ENCODE measurements at places on chromosomes 2 and 18. TPM values are rescaled to one million over a fixed set of nuclear protein-coding genes. Genes with fewer than 3 reads are reported as not detected.

DNA sequence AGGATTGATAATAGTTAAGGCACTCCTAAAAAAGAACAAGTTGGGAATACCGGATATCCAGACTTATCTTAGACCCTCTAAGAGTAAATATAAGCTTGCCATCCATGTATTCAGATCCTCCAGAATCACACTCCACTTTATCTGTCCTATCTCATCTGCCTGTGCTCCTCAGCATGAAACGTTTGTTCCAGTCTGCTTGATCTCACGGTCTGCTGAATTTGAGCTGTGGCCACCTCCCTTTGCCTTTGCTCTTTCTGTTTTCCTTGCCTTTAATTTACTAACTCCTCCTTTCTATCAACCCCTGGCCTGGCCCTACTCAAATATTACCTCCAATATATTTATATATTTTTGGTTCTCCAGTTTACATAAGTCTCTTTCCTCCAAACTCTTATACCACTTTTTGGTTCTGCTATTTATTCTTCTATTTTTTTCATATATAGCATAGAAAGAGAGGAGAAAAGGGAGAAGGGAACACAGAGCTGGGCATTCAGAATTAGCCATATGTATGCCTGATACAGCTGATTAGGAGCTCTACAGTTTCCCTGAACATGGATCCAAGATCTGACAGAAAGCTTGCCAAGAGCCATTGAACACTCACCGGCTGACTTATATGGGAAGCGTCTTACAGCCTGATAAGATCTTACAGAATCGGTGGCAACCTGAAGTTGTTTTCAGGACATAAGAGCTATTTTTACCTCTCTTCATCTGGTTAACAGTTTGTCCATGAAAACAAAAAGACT is 21.8 kb upstream of the DNAJC27 start:
- no peaks in the 10 kb centered on the region for H3K4me1 ChIP-seq
- no peak overlapping the region for H3K27ac ChIP-seq

- no peak for DNase-seq
- H3K4me1 ChIP-seq: peaks cover 14% of the 10 kb centered on the region
- H3K4me3 ChIP-seq: no peak overlapping the region
- H3K27me3 ChIP-seq: no peaks in the 10 kb centered on the region
- no peak overlapping the region for H3K27ac ChIP-seq
These were observed 19.1 kb downstream of the RTP5 start for GRCh38 chr2:241888641-241889040.

GRCh38 chr18:40612356-40612755 is 1342.7 kb upstream of the PIK3C3 start:
- DNase-seq: no peak
- no peaks in the 10 kb centered on the region for H3K27me3 ChIP-seq
- H3K4me1 ChIP-seq: no peaks in the 10 kb centered on the region
- H3K4me3 ChIP-seq: no peak overlapping the region
- H3K27ac ChIP-seq: no peak overlapping the region
- no peaks in the 10 kb centered on the region for H3K36me3 ChIP-seq

DNA sequence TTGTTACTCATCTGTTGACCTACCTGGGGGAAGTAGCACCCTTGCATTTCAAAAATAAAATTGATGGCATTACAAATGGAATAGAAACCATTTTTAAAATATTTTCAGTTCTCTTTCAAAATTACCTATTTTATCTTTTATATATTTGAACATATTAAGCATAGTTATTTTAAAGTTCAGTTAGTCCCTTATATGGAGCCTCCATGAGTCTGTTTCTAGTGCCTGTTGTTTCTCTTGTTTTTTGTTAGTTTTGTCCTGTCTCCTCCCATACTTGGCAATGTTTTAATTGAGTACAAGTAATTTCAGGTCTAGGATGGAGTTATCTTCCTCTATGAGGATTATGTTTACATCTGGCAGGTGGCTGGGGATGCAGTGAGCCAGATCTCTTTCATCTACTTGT is 5.9 kb upstream of the KCNIP3 start:
- no peaks in the 10 kb centered on the region for H3K36me3 ChIP-seq
- H3K4me1 ChIP-seq: no peaks in the 10 kb centered on the region
- H3K27me3 ChIP-seq: no peaks in the 10 kb centered on the region

DNA sequence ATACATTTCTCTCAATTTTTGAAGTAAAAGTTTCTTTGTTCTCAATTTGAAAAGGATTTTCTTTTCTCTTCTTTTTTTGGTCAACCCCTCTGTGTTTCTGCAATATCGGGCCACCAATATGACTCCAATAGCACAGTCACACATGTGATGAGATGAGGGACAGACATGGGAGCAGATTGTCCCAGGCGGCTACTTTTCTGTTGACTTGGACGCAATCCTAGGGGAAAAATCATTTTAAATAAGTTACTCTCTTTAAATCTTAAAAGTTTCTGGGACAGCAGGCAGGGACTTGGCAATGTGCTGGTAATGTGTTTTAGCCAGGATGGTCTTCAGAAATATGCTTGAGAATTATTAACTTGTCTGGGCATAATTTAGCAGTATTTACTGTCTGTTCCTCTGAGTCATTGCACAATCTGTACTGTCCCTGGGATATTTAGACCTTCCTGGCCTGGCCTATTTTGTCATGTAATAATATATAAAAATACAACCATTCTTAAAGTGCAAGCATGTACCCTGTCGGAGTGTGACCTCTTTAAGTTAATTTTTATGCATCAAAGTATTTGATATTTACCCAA is 388.5 kb upstream of the FANCL start:
- no peak overlapping the region for H3K4me3 ChIP-seq
- no peak overlapping the region for H3K27ac ChIP-seq
- no peaks in the 10 kb centered on the region for H3K36me3 ChIP-seq

- DNase-seq: no peak
- H3K36me3 ChIP-seq: no peaks in the 10 kb centered on the region
- peaks cover 39% of the 10 kb centered on the region for H3K4me1 ChIP-seq
These were observed 209.9 kb downstream of the ARL4C start for GRCh38 chr2:234286956-234287355.

Gene NT5C1B
- total RNA-seq: not detected

Gene SPP2
- total RNA-seq: not detected

Gene SIX3
- total RNA-seq: not detected

Gene GLB1L
- total RNA-seq: 2.4 TPM

Gene REG3A
- total RNA-seq: not detected

Gene EGR4
- 0.17 TPM for total RNA-seq

Gene TUBB8B
- total RNA-seq: not detected

Measured in CD4-positive, alpha-beta T cell (primary cell).